ENCODE measurements at places on chromosomes 11 and 22. TPM values are rescaled to one million over a fixed set of nuclear protein-coding genes. Genes with fewer than 3 reads are reported as not detected.

DNA sequence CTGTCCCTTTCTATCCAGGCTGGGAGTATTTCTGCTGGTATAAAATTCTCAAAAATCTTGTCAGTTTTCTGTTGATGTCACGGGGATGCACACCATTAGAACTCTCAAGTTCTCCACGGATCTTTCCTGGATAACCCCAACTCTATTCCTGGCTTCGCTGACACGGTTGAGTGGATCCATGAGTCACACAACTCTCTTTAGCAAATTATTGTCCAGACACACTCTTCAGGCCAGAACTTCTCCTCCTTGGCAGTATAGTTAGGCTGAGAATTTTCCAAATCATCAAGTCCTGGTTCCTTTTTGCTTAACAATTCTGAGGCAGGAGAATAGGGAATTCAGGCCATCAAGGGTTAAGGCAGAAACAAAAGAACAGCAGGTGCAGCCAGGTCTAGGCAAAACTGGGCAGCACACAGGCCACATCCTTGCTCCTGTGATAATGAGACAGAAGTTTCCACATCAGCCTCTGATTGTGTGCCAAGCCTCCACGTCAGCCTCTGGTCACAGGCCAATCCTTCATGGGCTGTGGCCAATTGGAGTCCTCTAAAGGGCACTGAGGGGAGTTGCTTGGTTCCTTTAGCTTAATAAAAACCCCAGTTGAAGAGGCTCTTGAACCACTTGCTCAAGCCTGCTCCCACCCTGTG lies 5.7 kb upstream of the ACAT1 start:
- H3K4me1 ChIP-seq = no peaks in the 10 kb centered on the region
- no peak overlapping the region for H3K4me3 ChIP-seq
- no peaks in the 10 kb centered on the region for H3K27me3 ChIP-seq
- peak; percentile 77 for DNase-seq
- H3K36me3 ChIP-seq = no peaks in the 10 kb centered on the region
- peak overlapping the region; percentile 71 for H3K27ac ChIP-seq

DNA sequence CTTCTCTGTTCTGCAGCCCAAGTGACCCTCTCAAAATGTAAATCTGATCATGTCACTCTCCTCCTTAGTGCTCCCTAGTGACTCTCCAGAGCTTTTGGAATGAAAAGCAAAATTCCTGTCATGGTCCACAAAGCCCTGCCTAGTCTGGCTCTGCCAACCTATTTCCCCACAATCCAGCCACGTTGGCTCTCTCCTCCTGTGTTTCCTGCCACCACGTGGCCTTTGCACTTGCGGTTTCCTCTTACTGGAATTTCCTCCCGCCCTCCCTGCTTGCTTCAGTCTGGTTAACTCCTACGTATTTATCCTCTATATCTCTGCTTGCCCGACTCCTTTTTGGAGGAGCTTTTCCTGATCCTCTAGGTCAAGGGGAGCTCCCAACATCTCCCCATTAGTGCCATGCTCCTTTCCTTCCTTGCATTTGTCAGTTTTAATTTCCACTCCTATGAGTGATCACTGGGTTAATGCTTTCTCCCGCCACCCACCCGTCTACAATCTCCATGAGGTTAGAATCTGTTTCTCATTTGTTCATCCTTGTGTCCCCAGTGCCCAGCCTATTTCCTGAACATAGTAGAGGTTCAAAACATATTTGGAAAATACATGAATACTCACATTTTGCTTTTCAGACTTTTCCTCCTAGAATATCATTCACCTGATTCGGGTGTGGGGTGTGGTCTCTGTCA lies 11.5 kb downstream of the NNMT start:
- no peaks in the 10 kb centered on the region for H3K36me3 ChIP-seq
- peak overlapping the region; percentile 17 for H3K4me3 ChIP-seq
- peak overlapping the region; percentile 54 for H3K27ac ChIP-seq
- no peaks in the 10 kb centered on the region for H3K4me1 ChIP-seq
- no peaks in the 10 kb centered on the region for H3K27me3 ChIP-seq

DNA sequence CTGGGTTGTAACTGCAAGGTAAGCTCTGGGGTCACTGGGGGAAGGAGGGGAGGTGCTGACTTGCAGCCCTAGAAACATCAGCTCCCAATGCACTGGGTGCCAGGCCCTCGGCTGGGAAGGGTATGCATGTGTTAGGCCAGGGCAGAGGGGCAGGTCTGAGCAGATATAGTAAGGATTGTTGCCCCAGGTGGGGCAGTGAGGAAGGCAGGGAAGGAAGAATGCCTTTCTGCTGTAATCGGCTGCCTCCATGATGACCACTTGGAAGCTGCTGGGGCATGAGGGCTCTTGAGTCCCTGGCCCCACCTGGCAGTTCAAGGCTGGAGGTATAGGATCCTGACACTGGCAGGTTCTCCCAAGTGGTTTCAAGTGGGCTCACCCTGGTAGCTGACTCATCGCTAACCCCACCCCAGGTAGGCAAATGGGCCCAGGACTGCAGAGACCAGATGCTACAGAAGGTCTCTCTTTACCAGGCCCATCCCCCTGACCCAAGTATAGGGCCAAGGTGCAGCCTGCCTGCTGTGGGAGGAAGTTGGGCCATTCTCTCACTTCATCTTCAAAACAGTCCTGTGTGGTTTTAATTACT lies 56.7 kb downstream of the TIMP3 start:
- H3K4me3 ChIP-seq = no peak overlapping the region
- no peak for DNase-seq
- no peak overlapping the region for H3K27ac ChIP-seq
- H3K36me3 ChIP-seq = no peaks in the 10 kb centered on the region
- no peaks in the 10 kb centered on the region for H3K4me1 ChIP-seq

GRCh38 chr11:73852049-73852448 lies 24.6 kb downstream of the COA4 start:
- H3K27ac ChIP-seq = no peak overlapping the region
- H3K4me1 ChIP-seq = no peaks in the 10 kb centered on the region
- H3K36me3 ChIP-seq = peaks cover 25% of the 10 kb centered on the region
- no peak overlapping the region for H3K4me3 ChIP-seq

GRCh38 chr11:117999354-117999993 lies 13.3 kb downstream of the IL10RA start:
- H3K27ac ChIP-seq = peak overlapping the region; percentile 34
- H3K4me1 ChIP-seq = peaks cover 21% of the 10 kb centered on the region
- no peak for DNase-seq
- no peaks in the 10 kb centered on the region for H3K27me3 ChIP-seq
- no peaks in the 10 kb centered on the region for H3K36me3 ChIP-seq

The CERK gene
- 89.1 TPM for total RNA-seq

The SMC1B gene
- not detected for total RNA-seq

The TRPM5 gene
- 11.1 TPM for total RNA-seq
